Hematopoietic multipotent progenitor cell treated with erythropoietin and hydrocortisone succinate and interleukin-3 and kit ligand, for 17 days (in vitro differentiated cells): ENCODE measurements at places on chromosomes 6 and 20.

DNA sequence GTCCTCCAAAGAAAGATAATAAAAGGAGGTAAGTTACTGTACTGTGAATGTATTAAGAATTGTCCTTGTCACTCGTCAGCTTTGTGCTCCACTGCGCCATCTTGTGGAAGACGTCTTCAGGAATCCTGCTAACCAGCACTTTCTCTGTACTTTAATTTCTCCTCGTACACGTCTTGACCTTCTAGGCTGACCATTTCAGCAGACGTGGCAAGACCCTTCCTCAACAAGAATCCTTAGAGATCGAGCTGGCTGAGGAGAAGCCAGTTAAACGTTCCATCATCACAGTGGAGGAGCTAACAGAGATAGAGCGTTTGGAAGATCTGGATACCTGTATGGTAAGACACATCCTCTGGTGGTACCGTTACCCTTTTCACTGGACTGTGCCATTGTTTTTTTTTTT lies 95.5 kb upstream of the SCGN start:
- peak; percentile 90 for DNase-seq

DNA sequence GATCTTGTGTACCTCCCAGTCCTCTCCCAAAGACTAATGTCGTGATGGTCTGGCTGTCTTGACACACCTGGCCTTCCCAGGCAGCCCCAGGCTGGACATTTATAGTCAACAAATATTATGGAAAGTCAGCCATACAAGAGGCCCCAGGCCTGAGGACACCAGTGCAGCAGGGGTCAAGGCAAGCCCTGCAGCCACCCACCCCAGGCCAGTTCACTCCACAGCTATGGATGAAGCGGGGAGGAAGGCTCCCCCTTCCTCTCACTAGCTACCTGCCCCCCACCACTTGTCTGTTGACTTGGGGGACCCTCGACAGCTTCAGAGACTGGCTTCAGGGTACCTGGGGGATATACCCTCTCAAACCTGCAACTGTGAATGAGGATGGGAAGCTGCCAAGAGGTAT lies 132.1 kb downstream of the MRPL14 start:
- DNase-seq, result no peak

- no peak for DNase-seq
These were observed 44.4 kb upstream of the LOC128125822 start for GRCh38 chr6:63527658-63528514.

GRCh38 chr6:111971866-111972532 lies 81.9 kb upstream of the CCN6 start:
- no peak for DNase-seq

DNA sequence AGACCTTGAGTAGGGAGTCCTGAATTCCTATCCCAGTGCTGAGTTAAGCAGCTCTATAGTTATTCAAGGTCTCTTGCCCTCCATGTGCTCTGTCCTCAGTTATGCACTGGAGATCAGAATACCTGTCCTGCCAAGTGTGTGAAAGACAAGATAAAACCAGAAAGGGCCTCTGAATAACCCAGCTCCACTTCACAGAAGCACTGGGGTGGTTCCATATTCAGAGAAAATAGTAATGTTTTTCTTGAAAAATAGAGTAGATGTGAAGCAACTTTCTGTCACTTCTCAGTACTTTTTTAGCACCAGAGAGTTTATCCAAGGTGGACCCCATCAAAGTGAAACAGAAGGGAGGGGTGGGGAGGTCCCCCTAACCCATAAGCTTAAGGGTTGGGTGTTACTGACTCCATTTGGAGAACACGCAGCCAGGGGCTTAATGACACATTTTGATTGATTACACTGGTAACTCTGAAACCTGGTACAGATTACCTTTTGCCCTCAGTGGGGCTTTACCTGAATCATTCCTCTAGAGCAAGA lies 509.8 kb upstream of the JARID2 start:
- DNase-seq, result peak; percentile 44

DNA sequence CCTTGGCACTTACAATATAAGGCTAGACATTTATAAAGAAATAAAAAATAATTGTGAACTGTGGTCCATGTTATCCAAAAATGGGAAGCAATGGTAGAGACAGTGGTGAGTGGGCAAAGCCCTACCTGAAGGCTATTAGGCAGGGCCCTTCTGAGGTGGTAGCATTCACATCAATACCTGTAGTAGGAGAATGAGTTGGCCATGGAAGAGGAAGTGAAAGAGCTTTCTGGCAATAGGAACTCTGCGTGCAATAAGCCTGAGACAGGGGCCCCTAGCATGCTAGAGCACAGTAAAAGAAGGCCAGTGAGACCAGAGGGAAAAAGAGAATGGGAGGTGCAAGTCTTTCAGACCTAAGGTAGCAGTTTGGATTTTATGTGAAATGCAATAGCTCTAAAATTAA lies 754.5 kb downstream of the PTPRT start:
- no peak for DNase-seq

DNA sequence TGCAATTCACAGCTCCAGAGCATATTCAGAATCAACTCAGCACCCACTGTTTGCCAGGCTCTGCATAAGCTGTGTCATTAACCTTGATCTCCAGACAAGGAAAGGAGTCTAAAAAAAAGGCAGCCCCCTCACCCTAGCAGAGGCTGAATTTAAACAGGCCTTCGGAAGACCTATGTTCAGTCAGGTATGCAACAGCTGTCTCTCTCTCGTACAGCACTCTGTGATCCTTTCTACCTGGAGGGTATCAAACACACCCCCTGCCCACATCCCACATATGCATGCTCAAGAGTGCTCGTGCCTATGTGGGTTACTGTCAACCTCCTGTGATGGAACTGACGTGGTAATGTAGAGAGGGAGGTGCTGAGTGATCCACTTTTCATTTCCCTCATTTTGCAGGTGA lies 8.5 kb downstream of the PLAGL2 start:
- no peak for DNase-seq

- peak; percentile 45 for DNase-seq
These were observed 3.5 kb downstream of the NDUFAF5 start for GRCh38 chr20:13788167-13788834.

DNA sequence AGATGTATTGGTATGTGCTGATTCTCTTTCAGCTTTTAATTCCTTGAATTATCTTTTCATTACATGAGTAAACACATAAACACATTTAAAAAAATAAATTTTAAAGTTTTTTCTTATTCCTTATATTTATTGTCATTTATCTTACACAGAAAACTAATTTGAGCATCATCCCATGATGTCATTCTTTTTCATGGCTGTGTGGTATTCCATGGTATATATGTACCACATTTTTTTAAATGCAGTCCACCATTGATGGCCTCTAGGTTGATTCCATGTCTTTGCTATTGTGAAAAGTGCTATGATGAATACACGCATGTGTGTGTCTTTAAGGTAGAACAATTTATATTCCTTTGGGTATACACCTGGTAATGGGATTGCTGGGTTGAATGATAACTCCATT lies 33.3 kb downstream of the OTOR start:
- DNase-seq, result no peak

- no peak for DNase-seq
These were observed 76.4 kb downstream of the BACH2 start for GRCh38 chr6:90220273-90220672.

GRCh38 chr6:42777126-42777822 lies 4.6 kb upstream of the BICRAL start:
- no peak for DNase-seq

DNA sequence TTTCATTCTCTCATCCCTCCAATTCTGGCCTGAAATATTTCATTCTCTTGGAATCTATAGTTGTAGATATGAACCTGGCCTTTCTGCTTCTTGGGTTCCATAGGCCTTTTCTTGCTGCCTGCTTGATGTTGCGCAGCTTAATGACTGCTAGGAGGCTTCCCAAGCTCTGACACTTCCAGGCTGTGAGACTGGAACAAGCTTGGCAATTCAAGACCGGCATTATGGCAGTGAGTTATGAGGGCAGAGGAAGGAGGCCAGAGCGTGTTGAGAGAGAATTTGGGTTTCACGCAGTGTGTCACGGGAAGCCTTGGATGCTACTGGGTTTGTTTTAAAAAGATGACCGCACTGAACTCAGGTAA lies 948 bp upstream of the DNAJC5 start:
- no peak for DNase-seq

DNA sequence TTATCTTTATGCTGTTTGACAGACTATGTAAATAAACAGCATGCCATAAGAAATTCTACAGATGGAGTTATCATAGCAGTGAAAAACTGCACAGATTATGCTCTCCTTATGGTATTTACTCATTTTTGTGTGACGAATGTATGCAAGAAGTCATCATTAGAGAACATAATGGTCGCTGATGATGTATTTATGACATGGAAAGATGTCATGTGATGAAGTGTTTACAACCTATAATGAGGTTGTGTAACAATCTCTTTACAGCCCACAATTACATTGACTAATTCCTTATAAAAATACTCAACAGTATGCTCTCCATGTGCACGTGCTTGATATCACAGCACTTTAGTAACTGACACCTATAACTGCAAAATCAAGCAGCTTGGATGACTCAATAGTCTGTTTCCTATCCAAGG lies 192.4 kb downstream of the BMP2 start:
- DNase-seq, result no peak

DNA sequence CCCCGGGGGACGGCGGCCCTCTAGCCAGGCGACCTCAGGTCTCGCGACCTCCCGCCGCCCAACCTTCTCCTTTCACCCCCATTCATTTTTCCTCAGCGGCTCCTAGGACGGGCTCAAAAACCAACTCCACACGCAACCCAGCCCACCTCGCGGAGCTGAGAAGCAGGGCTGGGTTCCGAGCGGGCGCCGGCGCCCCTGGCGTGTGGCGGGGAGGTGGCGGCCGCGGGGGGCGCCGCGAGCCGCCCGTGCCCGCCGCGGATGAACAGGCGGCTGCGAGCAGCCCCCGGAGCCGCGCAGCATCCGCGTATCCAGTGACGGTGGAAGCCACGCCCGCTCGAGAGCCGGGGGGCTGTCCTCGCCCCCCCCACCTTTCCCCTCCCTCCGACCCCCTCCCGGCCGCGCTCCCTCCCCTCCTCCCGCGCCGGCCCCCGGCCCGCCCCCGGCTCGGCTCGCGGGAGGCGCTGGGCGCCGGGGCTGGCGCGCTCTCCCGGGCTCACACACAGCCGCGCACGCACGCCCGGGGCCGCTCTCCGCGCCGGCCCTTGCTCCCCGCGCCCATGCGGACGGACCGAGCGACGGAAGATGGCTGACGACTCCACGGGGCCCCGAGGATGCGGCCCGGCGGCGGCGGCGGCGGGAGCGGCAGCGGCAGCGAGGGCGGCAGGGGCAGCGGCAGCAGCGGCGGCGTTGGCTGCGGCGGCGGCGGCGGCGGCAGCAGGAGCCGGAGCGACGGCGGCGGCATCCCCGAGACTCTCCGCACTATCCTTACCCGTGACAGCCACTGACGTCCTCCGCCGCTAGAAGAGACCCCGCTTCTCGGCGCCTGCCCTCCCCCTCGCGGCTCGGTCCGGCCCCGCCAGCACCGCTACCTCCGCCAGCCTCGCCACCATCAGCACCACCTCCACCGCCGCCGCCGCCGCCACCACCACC lies at the start of gene SOBP:
Gene SOBP, plus strand, starts transcription at position 482 of the 930 bp plus-strand sequence. CDS start 500 bp downstream, outside the sequence.
- DNase-seq, result no peak

DNA sequence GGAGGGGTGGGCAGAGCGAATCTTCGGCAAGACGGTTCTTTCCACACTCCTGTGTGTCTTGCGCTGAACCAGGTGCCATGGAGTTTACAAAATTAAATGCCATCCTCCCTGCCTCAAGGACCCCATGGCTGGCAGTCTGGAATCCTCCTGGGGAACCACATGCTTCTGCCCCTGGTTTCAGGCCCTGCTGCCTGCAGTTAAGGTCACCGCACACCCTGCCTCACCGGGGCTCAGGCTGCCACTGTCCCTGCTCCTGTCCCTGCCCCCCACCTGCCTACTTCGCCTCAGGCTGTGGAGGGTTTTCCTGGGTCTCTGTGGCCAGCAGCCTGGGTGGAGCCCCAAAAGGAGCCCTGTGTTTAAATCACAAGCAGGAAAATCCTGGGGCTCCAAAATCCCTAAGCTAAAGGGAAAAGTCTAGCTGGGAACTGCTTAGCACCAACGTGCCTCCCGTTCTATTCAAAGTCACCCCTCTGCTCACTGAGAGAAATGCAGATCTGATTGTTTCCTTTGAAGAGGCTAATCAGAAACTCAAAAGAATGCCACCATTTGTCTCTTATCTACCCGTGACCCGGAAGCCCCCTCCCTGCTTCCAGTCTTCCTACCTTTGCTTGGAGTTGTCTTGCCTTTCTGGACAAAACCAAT lies 10.6 kb upstream of the TTLL2 start:
- DNase-seq, result no peak

GRCh38 chr20:37452236-37452635 lies 68.8 kb upstream of the NNAT start:
- no peak for DNase-seq

GRCh38 chr20:49288784-49289696 lies 11.2 kb upstream of the ZNFX1 start:
- DNase-seq, result no peak
